ENCODE measurements at places on chromosomes 12 and 14. TPM values are rescaled to one million over a fixed set of nuclear protein-coding genes. Genes with fewer than 3 reads are reported as not detected.

CCDC60 gene
- 0.32 TPM for polyA plus RNA-seq

GPD1 gene
- 0.10 TPM for polyA plus RNA-seq

GSKIP gene
- 10.0 TPM for polyA plus RNA-seq

LBHD2 gene
- polyA plus RNA-seq: not detected

TOX4 gene
- 21.8 TPM for polyA plus RNA-seq

IL22 gene
- not detected for polyA plus RNA-seq

SLC2A14 gene
- polyA plus RNA-seq: 12.7 TPM

LRFN5 gene
- polyA plus RNA-seq: 2.1 TPM

AMIGO2 gene
- 14.4 TPM for polyA plus RNA-seq

IFI27 gene
- polyA plus RNA-seq: 119 TPM

CFAP54 gene
- 0.37 TPM for polyA plus RNA-seq

CHGA gene
- 0.13 TPM for polyA plus RNA-seq

GOLGA3 gene
- polyA plus RNA-seq: 14.9 TPM

RIMBP2 gene
- 1.1 TPM for polyA plus RNA-seq

KRT71 gene
- not detected for polyA plus RNA-seq

ACACB gene
- polyA plus RNA-seq: 23.0 TPM

KRT6B gene
- polyA plus RNA-seq: not detected

TMEM229B gene
- 2.1 TPM for polyA plus RNA-seq

TAS2R8 gene
- not detected for polyA plus RNA-seq

SVOP gene
- not detected for polyA plus RNA-seq

PALS1 gene
- polyA plus RNA-seq: 4.9 TPM

HOXC5 gene
- polyA plus RNA-seq: 2.2 TPM

MYF5 gene
- not detected for polyA plus RNA-seq

TARBP2 gene
- 19.9 TPM for polyA plus RNA-seq

ACVRL1 gene
- polyA plus RNA-seq: 11.1 TPM

TSPAN19 gene
- polyA plus RNA-seq: not detected

POTEM gene
- polyA plus RNA-seq: not detected

KLRD1 gene
- 3.8 TPM for polyA plus RNA-seq

PROX2 gene
- polyA plus RNA-seq: not detected

CMTM5 gene
- 1.1 TPM for polyA plus RNA-seq

DHRS2 gene
- polyA plus RNA-seq: 12.5 TPM

LTA4H gene
- 91.2 TPM for polyA plus RNA-seq

INHBC gene
- 0.07 TPM for polyA plus RNA-seq

NAB2 gene
- 47.4 TPM for polyA plus RNA-seq

TAS2R9 gene
- polyA plus RNA-seq: not detected

AICDA gene
- polyA plus RNA-seq: not detected

KCNH3 gene
- 0.27 TPM for polyA plus RNA-seq

All from ovary (tissue), 10 donors.